ENCODE measurements at places on chromosomes 7 and 10.

- no peak for DNase-seq
These were observed 22.5 kb upstream of the ZNF273 start for GRCh38 chr7:64880322-64881297.

- no peak for DNase-seq
These were observed 163.3 kb upstream of the AKR1E2 start for GRCh38 chr10:4662576-4663161.

- no peak for DNase-seq
These were observed 500.1 kb upstream of the ZMIZ1 start for GRCh38 chr10:78568620-78569019.

DNA sequence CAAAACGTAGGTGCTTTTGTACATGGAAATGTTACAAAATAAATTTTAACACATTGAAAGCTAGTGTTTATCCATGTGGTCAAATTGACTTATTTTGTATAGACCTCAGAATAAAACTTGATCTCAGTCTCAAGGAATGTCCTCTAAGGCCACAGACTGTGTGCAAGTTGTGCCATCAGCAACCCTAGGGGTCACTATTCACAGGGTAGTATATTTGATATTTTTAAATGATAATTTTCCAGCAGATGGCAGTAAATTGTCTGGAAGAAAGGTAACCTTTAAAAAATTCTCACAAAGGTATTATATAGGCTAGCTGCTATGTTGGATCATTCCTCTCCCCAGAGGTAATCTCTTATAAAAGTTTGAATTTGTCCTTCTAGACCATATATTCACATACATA, 12.9 kb upstream of the SNX10 start:
- DNase-seq = no peak

DNA sequence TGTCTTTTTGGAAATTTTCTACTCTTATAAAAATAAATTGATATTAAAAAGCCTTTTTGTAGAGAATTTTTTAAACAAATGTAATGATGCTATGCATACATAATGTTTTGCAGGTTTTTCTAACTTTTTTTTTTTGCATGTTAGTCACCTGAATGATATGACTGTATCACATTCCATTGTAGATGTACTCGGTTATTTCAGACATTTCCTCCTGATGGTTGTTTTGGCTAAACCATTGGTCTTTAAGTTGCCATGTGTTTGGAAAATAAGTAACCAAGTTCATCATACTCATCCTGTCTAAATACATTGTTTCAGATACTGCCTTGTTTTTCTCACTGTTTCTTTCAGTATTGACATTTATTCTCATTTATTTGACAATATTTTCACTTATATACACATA, 25.8 kb downstream of the NHLRC2 start:
- DNase-seq = no peak

DNA sequence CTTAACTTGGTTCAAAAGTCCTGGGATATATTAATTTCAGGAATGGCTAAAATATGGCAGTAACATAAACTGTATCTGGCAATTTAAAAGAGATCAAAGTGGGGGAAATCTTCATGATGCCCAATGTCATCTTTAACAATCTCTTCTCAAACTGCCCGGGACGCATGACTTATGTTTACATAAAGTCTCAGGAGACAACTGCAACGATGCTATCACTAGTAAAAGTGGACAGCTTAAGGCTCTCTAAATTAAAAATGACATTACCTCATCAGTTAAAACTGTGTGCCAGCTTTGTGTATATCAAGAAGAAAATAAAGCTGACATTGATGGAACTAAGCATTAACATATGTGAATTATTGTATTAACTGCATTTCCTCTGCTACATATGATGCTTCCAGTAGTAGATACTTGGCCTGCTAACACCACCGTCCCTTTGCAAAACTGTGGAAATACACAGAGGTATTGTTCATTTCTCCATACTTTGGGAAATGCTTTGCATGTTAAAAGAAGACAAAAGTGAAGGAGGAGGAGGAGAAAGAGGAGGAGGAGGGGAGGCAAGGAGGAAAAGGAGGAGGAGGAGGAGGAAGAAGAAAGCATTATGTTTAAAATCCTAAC, 62.4 kb downstream of the NRP1 start:
- DNase-seq = no peak

GRCh38 chr7:6622134-6622710, 6.8 kb downstream of the ZNF853 start:
- DNase-seq = no peak

DNA sequence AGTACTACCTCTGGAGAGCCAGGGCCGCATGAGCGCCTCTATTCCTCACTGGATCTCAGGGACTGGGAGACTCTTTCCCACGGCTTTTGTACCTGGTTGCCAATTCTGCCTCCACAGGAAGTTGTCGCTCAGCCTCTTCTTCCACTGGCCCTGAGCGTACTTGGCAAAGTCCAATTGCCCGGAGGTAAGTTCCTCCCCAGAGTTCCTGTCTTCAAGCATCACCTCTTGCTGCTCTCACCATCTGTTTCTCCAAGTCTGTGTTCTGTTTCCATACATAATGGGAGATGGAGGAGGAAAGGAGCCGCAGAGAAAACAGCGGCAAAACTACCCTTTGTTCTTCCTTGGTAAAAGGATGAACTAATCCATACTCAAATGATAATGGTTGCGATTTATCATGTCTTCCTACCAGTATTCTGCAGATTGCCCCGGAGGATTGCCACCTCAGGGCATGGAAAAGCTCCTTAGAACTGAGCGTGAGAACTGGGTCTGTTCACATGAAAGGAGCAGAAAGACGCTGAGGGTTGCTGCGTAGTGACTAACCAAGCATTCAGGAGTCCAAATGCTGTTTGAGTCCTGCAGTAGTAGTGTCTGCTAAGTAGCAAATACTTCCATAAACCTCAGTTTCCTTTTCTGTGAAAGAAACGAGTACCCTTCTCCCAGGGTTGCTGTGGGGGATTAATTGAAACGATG, 170.2 kb upstream of the GLI3 start:
- DNase-seq = no peak
